Neural progenitor cell (in vitro differentiated cells): ENCODE measurements at places on chromosomes 3 and 15.

GRCh38 chr3:101903451-101903871 lies 54.1 kb downstream of the NFKBIZ start:
- no peak for DNase-seq

- DNase-seq, result no peak
These were observed 53.6 kb downstream of the ABHD2 start for GRCh38 chr15:89141885-89142284.

GRCh38 chr15:51191072-51191670 lies 96.5 kb upstream of the TNFAIP8L3 start:
- no peak for DNase-seq

DNA sequence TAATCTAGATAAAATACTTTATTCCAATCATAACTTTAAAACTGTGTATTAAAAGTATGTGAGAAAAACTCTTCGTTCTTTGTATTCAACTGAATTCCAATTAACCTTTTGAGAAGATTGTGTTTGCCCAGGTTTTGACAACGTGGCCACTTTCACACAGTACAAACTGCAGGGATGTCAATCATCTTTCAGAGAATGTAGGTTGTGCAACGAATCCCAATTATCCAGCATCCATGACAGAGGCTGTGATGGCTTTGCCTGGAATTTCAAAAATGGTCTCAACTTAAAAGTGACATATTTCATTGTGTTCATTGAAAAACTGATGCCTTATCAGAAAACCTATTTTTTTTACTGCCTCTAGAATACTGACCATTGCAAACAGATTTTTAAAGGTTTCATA lies 615.1 kb upstream of the KCNMB2 start:
- no peak for DNase-seq

DNA sequence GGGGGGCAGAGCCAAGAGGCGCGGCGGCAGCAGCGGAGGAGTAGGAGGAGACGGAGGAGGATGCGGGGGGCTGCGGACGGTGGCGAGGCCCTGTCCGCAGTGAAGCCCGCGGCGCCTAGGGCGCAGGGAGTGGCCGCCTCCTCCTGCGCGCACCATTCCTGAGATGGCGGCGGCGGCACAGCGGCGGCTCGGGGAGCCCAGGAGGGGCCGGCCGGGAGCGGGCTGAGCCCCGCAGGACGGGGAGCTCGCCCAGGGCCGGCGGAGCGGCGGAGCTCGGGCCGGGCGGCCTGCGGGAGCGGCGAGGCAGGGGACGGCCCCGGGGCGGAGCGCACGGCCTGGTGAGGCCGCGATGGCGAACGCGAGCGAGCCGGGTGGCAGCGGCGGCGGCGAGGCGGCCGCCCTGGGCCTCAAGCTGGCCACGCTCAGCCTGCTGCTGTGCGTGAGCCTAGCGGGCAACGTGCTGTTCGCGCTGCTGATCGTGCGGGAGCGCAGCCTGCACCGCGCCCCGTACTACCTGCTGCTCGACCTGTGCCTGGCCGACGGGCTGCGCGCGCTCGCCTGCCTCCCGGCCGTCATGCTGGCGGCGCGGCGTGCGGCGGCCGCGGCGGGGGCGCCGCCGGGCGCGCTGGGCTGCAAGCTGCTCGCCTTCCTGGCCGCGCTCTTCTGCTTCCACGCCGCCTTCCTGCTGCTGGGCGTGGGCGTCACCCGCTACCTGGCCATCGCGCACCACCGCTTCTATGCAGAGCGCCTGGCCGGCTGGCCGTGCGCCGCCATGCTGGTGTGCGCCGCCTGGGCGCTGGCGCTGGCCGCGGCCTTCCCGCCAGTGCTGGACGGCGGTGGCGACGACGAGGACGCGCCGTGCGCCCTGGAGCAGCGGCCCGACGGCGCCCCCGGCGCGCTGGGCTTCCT lies at the start of gene GPR27:
GPR27 (plus strand) TSS at position 155 of the 909 bp plus-strand sequence; CDS start at position 350, 195 bp downstream.
- peak; percentile 78 for DNase-seq
